ENCODE measurements at places on chromosomes 16 and 17.

GRCh38 chr16:26386096-26386495 is 680.6 kb upstream of the C16orf82 start:
- no peak for DNase-seq

- DNase-seq, result no peak
These were observed 665.2 kb downstream of the TOX3 start for GRCh38 chr16:51881731-51882130.

GRCh38 chr17:32519228-32520103 is 32.7 kb downstream of the CDK5R1 start:
- DNase-seq, result peak; percentile 89

GRCh38 chr16:71811261-71811803 is 2.7 kb upstream of the AP1G1 start:
- DNase-seq, result peak; percentile 40

DNA sequence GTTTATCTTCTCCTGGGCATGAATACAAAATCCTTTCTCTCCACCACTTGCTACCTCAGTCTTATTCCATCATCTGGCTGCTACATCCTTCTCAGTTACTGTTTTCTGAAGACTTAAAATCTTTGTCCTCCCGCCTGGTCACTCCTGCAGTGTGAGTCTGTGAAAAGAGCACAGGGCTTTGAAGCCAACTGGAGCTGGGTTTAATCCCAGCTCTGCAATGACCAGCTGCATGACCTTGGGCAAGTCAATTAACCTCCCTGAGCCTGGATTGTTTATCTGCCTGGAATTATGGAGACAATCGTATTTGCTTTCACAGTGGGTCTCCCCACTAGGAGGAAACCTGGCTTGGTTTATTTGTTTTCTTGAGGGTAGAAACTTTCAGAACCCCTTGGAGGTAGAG is 183.2 kb downstream of the GSG1L start:
- DNase-seq, result no peak

DNA sequence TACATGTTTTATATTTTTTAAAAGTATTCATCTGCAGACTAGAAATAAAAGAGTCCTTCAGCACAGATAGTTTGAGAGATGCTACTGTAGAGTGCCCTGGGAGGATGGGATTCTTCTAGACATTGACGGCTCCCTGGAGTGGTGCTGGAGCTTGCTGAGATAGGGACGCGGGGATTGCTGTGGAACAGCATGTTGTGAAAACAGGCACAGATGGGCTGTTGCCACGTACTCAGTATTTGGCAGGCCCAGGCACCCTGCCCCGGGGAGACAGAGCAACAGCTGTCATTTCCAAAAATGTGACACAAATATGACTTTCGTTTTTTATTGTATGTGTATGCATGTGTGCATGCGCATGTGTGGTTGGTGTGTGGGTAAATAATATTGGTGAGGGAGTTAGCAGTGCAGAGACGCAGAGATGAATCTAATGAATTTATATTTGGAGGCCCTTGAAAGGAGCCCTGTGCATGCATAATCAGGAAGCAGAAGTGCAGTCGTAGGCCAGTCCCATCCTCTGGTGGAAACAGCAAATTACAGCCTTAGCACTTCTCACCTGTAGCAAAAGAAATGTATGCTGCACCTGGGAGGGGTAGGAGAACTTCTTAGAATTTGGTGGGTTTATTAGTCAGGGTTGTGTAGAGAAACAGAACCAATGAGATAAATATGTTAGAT is 6.2 kb upstream of the ABCA8 start:
- no peak for DNase-seq

DNA sequence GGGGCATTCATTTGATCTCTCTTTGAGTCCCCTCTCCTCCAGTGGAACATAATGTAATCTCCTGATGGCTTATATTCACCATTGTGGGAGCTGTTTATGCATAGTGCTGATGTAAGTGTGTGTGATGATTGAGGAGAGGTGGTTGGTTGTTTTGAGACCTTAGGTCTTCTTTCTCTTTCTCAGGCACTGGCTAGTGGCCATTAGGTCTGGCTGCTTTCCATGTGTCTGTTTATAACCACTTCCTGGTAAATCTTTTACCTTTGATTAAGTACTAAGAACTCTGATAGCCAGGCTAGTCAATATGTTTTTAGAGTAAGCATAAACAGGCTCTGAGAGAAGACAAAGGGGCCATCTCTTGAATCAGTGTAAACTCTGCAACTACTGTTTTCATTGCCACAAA is 27.9 kb downstream of the VAT1L start:
- DNase-seq, result peak; percentile 29

- no peak for DNase-seq
These were observed 11.7 kb downstream of the SMPD3 start for GRCh38 chr16:68436581-68436980.

GRCh38 chr16:8283195-8283594 is 307.1 kb downstream of the TMEM114 start:
- DNase-seq, result no peak

DNA sequence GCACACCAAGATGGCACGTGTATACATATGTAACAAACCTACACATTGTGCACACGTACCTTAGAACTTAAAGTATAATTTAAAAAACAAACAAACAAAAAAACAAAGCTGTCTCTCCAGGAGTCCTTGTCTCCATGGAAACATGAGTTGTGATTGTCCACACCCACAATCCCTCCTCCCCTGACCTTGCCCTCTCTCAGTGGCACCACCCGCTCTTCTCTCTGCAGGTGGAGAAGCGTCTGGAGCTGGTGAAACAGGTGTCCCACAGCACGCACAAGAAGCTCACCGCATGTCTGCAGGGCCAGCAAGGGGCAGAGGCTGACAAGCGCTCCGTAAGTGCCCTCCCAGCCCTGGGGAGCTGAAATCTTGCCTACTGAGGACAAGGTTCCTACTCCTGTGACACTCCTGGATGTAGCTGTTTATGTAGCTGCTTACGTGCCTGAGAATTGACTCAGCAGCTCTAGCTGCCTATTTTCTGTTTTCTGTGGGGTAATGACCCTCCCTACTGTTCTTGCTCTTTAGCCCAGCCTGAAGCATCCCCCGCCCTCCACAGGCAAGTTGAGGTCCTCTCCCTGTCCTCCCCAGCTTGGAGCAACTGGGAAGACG is 107.0 kb downstream of the ARHGAP44 start:
- no peak for DNase-seq

GRCh38 chr16:56041556-56042140 is 149.6 kb upstream of the GNAO1 start:
- DNase-seq, result no peak

GRCh38 chr17:8832711-8833352 is 33.7 kb upstream of the MFSD6L start:
- DNase-seq, result peak; percentile 55

DNA sequence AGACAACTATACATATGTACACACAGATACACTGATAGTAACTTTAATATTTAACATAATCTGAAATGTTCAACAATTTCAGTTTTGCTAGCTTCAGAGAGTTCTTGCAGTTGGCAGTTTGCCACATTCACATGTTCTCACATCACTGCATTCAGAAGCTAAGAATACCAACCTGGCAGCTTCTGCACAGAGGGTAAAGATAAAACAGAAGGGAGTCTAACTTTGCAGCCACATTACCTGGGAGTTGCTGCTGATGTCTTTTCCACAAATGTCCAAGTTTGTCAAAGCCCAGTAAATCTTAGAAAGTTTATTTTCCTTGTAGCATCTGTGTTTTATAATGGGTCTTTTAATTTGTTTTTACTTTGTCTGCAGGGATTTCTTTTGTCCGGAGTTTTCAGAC is 332.0 kb downstream of the BCAS3 start:
- no peak for DNase-seq

DNA sequence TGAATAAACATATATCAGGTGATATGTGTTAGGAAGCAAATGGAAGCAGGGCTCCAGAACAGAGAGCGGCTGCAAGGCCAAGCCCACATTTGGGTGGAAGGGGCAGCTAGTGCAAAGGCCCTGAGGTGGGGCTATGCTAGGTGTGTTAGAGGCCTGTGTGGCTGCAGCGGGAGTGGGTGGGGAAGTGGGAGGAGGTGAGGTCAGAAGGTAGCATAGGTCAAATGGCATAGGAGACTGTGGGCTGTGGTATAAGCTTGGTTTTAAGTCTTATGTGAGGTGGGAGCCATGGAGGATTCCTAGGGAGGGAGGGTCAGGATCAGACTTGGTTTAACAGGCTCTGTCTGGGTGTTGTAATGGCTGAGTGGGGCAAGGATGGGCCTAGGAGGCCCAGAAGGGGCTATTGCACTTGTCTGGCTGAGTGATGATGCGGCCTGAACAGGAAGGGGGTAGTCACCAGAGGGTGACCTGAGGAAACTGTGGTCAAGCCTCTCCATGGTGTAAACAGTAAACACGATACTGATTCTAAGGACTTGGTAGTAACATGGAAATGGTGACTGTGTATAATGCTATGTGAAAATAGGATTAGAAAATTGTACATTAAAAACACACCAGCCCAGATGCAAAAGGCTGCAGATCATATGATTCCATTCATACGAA is 31.1 kb downstream of the RAI1 start:
- peak; percentile 37 for DNase-seq

GRCh38 chr16:79069633-79070032 is 530.9 kb downstream of the MAF start:
- no peak for DNase-seq

DNA sequence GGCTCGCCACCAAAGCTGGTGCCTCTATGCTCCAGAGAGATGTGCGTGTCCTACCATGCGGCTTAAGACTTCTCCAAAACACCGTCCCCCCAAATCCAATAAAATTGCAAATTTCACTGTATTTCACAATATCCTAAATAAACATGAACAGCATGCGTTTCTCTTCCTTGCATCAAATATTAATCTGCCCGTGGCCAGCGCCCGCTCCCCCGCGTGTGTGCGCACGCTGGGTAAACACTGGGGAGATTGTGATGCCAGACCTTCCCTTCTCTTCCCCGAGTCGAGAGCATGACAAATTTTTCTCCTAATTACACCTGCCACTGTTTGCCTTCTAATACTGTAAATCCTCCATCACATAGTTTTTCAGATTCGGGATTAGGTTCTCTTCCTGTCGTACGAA is 148.1 kb downstream of the MRM1 start:
- no peak for DNase-seq

DNA sequence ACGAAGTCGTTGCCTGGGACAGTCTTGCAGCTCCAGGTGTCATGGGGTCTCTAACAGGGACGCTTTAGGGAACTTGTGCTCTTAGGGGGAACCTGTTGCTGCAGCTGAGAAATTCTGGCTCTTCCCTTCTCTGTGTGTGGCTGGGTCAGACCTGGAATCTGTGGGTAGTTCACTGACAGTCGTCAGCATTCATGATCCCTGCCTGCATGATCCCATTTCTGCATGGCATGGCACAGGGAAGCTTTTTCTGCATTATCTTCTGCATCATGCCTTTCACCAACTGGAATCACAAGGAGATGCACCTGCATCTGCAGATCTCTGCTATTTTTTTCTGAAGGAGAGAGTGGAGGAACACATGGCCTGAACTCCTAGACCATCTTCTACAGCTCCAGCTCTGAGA is 85.6 kb downstream of the SOX9 start:
- no peak for DNase-seq

- peak; percentile 69 for DNase-seq
These were observed 66.3 kb downstream of the MPRIP start for GRCh38 chr17:17108451-17109049.

DNA sequence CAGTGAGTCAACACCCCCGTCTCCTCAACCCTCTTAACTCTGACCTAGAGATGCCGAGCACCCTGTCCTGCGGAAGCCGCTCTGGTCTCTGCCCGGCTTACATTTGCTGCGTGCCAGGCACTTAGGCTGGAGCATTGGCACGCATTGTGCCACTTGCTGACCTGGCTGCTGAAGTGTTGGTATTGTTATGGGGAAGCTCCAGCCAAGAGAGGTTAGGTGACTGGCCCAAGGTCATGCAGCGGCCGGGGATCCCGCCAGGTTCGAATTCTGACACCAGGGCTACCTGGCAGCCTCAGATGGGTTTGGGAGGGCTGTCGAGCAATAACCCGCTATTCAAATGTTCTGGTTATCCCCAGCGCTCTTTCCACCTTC is 5.0 kb upstream of the HSD17B1 start:
- peak; percentile 45 for DNase-seq

DNA sequence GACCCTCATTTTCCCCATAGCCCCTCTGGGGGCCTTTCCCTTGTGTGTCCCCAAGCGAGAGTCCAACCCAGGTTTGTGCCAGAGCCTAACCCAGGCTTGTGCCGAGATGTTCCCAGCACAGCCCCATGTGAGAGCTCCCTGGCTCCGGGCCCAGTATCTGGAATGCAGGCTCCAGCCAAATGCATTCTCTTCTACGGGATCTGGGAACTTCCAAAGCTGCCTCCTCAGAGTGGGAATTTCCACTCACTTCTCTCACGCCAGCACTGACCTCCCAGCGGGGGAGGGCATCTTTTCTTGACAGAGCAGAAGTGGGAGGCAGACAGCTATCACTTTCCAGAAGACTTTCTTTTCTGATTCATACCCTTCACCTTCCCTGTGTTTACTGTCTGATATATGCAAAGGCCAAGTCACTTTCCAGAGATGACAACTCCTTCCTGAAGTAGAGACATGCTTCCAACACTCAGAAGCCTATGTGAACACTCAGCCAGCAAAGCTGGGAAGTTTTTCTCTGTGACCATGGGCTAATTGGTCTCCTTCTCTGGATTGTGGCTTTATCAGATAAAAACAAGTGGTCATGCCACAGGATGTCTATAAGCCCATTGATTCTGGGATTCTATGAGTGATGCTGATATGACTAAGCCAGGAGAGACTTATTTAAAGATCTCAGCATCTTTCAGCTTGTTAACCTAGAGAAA is 2.5 kb upstream of the CCL2 start:
- peak; percentile 94 for DNase-seq

DNA sequence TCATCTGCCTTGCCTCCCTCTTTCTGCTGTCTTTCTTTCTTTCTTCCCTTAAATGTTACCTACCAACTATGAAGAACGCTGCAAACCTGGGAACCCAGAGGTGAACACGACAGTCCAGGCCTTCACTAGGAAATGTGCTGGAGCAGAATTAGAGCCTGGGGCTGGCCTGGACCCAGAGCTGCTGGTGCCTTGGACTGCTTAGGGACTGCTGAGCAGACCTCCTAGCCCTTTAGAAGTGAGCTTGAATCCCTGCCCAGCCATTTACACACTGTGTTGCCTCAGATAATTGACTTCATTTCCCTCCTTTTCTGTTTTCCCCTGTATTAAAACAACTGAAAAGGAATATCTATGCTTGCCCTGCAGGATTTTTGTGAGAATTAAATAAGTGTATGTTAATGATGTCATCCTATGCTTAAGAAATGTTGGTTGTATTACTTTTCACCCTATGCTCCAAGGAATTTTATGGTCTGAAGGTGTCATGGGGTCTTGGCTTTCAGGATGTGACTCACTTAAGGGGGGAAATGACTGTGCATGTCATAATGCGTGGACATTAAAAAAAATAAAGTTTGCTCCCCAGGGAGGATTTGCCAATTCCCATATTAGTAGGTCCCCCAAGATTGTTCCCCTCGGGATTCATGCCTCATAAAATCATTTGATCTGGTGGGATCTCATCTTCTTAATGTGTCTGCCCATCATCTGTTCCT is 11.5 kb downstream of the CDH13 start:
- DNase-seq, result no peak

- DNase-seq, result no peak
These were observed 37.4 kb upstream of the DLX4 start for GRCh38 chr17:49931416-49932137.

DNA sequence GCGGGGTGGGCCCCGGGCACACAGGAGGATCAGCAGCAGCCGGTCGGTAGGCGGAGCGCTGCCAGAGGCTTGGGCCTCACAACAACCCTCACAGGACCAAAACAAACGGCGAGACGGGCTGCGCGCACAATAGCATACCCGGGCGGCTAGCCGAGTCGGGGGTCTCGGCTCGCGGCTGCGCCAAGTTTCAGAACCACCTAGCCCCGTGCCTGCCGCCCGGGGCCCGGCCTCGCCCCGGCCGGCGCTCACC is 732 bp downstream of the ULK2 start:
- DNase-seq, result peak; percentile 89

Data from stomach (tissue), 19 donors.